ENCODE measurements at places on chromosomes 16 and 17.

- DNase-seq = peak; percentile 54
Measured at GRCh38 chr17:50064253-50065001, 8.5 kb downstream of the ITGA3 start.

- no peak for DNase-seq
Measured at GRCh38 chr17:34990921-34991365, 10.6 kb downstream of the LIG3 start.

- no peak for DNase-seq
Measured at GRCh38 chr17:57506774-57507127, 238.3 kb downstream of the CCDC182 start.

DNA sequence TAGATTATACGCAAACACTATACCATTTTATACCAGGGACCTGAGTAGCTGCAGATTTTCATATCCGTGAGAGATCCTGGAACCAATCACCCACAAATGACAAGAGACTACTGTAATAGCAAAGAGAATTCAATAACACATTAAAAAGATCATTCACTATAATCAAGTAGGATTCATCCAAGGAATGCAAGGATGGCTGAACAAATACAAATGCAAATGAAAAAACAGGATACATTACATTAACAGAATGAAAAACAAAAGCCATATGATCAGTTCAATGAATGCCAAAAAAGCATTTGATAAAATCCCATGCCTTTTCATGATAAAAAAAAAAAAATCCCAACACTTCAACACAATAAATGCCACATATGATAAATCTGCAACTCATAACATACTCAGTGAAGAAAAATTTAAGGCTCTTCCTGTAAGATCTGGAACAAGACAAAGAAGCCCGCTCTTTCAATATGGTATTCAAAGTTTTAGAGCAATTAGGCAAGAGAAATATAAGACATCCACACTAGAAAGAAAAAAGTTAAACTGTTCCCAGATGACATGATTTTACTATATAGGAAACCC, 29.0 kb downstream of the N4BP1 start:
- no peak for DNase-seq

- DNase-seq = no peak
Measured at GRCh38 chr16:84559311-84559932, 55.0 kb upstream of the MEAK7 start.

GRCh38 chr16:1244881-1245280, 4.4 kb downstream of the TPSAB1 start:
- DNase-seq = no peak

- no peak for DNase-seq
Measured at GRCh38 chr16:50765861-50766260, 24.0 kb downstream of the CYLD start.

- peak; percentile 88 for DNase-seq
Measured at GRCh38 chr17:49496183-49496866, 1.2 kb downstream of the NGFR start.

DNA sequence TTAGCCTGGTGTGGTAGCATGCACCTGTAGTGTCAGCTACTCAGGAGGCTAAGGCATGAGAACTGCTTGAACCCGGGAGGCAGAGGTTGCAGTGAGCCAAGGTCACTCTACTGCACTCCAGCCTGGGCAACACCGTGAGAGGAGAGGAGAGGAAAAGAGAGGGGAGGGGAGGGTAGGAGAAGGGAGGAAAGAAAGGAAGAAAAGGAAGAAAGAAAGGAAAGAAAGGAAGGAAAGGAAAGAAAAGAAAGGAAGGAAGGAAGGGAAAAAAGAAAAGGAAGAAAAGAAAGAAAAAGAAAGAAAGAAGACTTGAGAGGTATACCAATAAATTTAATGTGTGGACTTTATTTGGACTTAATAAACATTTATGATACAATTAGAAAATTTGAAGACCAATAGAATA, 66.8 kb upstream of the FA2H start:
- DNase-seq = no peak

- DNase-seq = no peak
Measured at GRCh38 chr17:78823282-78824046, 17.1 kb downstream of the USP36 start.

- DNase-seq = peak; percentile 71
Measured at GRCh38 chr16:85327731-85328675, 215.7 kb upstream of the CIBAR2 start.

DNA sequence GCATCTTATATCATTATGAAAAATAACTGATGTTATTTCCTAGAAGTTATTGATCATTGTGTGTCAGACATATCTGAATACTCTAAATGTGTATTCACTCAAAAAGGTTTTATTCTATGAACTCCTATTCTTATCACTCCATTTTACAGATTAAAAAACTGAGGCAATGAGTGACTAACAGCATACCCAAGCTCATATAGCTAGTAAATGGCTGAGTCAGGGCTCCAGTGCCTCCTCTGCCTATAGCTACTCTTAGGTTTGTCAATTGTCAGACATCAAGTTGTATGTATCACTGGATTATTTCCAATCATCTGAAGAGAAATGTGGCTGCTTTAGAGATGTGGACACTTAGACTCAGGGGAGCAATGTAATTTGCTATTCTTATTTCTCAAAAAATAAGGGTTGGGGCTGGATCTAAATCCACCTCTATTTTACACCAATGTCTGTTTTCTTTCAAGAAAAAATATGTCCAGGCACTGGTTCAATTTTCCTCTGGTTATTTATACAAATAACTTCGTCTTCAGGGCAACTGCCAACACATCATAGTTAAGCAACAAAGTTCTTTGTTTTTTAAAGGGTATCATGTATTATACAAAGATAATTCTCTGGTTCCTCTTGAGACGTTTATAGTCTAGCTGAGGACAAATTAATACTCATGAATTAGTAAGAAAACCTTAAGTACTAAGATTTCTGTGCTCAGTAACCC, 328.9 kb upstream of the MAF start:
- no peak for DNase-seq

GRCh38 chr17:49964769-49965523, 4.0 kb upstream of the DLX4 start:
- no peak for DNase-seq

- no peak for DNase-seq
Measured at GRCh38 chr16:57727610-57728009, 8.0 kb upstream of the KATNB1 start.

DNA sequence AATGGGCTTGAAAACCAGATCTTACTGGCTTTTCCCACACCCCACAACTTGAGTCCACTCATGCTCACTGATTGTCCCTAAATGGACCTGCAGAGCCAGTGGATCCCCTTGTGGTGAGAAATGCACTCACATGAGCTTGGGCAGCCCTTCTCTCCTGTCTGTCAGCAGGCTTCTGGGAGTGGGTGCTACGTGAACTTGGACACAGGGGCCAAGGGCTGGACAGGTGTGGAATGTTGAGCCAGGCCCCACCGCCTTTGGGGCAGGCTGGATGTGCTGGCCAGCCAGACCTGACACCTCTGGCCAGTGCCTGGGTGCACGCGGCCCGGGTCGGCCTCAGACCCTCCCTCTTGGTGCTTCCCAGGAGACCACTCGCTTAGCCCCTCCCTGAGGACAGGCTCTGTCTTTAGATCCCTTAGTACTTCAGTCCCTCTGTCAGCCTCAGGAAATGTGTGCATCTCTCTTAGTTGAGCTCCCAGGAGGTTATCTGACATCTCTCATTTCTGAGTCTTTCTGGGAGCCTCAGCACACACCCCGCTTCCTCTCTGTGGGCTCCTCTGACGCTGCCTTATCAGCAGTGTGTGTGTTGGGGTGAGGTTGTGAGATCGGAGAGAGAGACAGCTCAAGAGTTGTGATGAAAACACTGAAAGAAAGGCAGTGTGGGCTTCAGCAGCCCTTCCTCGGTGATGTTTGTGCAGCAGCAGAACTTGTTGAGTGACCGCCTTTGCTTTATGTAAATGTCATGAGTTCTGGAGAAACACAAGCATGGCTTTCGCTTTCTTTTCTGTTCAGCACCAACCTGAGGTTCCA, 117.0 kb downstream of the RAB11FIP4 start:
- DNase-seq = no peak

- peak; percentile 12 for DNase-seq
Measured at GRCh38 chr17:9291912-9292560, 270.7 kb downstream of the NTN1 start.

- DNase-seq = peak; percentile 71
Measured at GRCh38 chr17:81428121-81428515, 32.9 kb downstream of the BAHCC1 start.

DNA sequence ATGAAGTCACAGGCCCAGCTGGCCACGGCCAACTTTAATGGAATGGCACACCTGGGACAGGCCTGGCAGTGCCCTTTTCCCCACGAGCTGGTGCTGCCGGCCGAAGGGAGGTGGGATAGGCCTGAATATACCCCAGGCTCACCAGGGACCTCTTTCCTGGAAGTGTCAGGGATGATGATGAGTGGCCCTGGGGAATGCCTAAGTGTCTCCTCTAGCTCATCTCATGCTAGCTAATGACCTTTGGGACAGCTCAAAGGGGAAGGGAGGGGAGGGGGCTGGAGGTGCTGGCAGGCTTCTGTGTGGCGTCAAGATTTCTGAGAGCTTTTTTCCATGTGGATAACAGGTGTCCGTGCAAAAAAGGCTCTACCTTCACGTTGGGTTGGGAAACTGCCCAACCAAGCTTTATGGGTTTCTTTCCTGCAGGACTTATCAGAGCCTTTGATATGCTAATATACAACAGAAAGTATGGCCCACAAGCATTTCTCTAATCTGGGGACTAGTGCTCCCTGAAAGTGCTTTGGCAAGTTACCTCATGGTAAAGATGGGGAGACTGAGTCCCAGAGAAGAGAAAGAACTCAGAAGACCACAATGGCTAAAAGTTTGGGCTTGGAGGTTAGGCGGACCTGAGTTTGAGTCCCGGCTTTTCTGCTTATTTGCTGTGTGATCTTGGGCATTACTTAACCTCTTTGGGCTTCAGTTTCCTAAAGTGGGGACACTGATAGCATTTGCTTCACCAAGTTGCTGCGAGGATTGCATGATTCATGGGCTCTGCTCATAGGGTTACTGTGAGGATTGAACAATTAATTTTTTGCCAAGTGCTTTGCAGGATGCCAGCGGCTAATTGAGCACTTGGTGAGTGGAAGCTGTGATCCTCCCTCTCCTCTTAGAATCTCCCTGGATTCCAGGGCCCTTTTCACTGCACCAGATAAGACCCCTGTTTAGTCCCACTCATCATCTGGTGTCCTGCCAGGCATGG, 14.0 kb downstream of the ADGRG1 start:
- DNase-seq = no peak

- DNase-seq = no peak
Measured at GRCh38 chr17:7587420-7588151, 2.3 kb downstream of the SOX15 start.

DNA sequence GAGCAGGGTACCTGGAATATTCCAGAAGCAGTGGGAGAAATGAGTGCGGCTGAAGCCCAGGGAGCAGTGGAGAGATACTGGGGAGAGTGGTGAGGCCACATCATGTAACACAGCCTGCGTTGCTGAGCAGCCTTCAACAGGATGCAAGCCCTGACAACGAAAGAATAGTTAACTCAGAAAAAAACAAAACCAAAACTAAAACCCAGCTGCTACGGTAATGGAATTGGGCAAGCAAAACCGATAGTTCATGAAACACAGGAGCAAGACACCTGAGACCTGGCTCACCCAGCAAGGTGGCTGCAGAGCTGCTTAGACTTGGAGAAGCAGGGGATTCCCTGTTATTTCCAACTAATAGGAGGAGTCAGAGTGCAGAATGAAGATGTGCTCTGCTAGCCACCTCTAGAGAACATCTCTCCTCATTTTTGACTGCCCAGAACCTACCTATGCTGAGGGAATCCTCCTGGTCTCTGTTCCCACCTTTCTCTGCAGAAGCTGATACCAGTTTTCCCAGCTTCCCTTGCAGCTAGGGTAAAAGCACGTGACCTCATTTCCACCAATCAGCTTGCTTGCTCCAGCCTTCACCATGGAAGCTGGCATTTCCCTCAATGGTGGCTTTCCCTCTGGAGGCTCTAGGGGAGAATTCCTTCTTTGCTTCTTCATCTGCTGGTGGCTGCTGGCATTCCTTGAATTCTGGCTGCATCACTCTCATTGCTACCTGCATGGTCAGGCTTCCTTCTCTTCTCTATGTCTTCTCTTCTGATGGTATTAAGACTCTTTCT, 59.4 kb upstream of the XYLT1 start:
- no peak for DNase-seq

- DNase-seq = no peak
Measured at GRCh38 chr16:25897702-25898101, 205.9 kb downstream of the HS3ST4 start.

GRCh38 chr16:80563066-80563465, 22.3 kb downstream of the DYNLRB2 start:
- DNase-seq = no peak

- no peak for DNase-seq
Measured at GRCh38 chr16:65947951-65948350, 418.5 kb upstream of the CDH5 start.

- DNase-seq = no peak
Measured at GRCh38 chr16:3672571-3673041, 18.1 kb downstream of the DNASE1 start.

DNA sequence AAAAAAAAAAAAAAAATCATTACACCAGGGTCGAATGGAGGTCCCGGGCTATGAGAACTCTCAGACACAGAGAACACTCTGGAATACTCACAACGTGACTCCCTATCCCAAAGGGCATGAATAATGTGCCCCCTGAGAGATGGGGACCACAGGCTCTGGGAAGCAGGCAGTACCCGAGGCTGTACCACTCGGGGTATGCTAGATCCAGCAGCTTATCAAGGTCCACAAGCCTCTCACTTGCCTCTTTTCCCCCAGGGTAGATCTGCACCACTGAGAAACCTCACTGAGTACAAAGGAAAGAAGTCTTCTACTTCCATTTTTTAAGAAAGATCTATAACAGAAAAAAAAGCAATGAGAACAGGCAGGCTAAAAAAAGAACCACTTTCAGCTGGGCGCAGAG, 40.5 kb downstream of the WDR59 start:
- DNase-seq = no peak

DNA sequence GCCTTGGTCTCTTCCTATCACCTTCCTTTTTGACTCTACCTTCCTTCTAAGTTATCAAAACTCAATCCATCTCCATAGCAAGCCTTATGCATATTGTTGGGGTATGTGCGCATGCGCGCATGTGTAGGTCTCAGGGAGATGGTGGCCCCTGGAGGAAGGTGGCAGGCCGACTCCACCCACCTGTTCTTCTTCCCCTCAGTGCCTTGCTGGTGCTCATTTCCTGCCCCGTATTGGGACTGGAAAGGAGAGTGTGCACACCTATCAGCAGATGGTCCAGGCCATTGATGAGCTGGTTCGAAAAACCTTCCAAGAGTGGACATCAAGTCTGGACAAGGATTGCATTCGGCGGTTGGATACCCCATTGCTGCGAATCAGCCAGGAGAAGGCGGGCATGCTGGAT, 25.2 kb downstream of the DNAH2 start:
- no peak for DNase-seq
